Anterior cingulate cortex (tissue), 58 donors: ENCODE measurements at places on chromosomes 5 and 9.

- DNase-seq: no peak
These were observed 91.8 kb upstream of the CACNA1B start for GRCh38 chr9:137785704-137786161.

DNA sequence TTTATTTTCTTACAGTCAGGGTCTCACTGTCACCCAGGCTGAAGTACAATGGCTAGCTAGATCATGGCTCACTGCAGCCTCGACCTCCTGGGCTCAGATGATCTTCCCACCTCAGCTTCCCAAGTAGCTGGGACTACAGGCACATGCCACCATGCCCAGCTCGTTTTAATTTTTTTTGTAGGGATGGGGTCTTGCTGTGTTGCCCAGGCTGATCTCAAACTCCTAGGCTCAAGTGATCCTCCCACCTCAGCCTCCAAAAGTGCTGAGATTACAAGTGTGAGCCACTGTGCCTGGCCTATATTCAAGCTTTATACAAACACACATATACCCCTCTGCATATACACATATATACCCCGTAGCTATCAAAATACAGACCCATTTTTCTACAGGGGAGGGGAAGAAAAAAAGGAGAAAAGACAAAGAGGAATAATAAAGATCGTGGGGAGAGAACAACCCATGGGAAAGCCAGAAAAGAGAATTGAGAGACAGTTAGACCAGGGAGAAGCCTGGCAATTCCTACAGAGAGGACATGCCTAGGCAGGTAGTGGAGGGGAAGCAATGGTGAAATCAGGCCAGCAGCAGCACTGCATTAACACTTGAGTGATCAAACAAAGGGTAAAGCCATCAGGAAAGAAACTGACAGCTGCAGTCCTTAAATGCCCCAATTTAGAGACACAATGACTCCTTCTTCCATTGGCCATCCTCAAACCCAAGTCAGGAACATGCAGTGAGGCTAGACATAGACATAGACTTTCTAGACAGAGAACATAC lies 102.7 kb downstream of the EFNA5 start:
- no peak for DNase-seq

- DNase-seq: no peak
These were observed 123.4 kb upstream of the APC start for GRCh38 chr5:112614285-112614684.

GRCh38 chr5:172770374-172770674 lies 671 bp downstream of the DUSP1 start:
- no peak for DNase-seq

GRCh38 chr5:73199671-73200070 lies 26.7 kb downstream of the TMEM174 start:
- DNase-seq: no peak

DNA sequence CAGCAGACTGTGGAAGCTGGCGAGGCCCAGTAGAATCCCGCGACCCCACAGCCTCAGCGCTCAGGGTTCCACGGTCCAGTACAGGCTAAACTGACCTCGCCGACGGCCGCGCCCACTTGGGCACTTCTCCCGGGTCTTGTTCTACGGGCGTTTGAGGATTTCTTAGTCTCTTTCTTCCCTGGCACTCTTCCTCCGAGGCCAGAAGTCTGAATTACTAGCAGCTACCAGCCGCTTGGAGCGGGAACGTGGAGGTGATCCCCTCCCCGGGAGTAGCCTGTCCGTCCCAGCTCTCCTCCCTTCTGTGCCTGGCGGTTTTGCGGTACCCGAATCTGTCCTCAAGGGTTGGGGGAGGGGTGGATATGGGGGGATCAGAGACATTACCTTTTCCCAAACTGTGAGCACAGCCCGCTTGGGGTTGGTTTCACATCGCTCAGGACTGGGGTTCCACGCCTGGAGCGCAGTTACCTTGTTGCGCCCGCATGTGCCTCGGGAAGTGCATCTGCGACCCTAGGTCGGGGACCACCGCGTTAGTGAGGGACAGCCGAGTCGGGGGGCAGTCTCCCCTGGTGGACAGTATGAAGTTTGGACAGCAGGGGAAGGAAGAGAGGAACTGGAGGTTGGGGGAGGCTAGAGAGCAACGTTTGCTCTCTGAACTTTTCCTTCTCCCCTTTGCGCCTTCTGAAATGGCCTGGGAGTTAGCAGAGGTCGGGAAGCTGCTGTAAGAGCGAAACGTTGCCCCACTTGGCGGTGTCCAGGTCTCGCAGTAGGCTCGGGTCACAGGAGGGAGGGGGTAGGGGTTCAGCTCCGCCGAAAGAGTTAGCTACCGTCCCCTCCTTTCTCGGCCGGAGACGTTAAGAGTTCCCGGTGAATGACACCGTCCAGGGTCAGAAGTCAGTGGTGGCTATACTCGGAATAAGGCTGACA lies 190.8 kb downstream of the MEF2C start:
- DNase-seq: peak; percentile 42
